ENCODE measurements at places on chromosomes 2 and 18.
A peak's percentile ranks its signal among the peaks of the same experiment; 100 is the strongest.

DNA sequence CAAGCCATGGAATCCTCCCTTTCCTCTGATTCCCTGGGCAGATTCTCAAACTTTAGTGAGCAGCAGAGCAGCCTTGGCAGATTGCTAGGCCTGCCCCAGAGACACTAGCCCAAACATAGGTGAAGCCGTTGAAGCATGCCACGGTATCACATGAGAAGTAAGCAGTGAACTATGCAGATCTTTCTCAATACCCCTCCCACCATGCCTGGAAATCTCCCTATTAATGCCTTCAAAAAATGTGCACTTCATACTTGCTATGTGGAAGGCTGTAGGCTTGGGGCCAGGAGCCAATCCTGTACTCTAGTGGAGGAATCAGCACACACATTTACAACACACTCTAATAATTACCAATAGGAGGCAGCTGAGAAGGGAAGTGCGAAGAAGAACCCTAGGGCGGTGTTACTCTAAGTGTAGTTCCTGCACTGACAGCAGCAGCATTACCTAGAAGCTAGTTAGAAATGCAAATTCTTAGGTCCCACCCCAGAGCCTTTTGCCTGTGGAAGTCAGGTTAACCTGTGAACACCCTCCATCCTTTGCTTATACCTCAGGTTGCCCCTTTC lies 305.1 kb upstream of the SPRED2 start:
- H3K36me3 ChIP-seq = no peaks in the 10 kb centered on the region
- no peak overlapping the region for H3K27ac ChIP-seq
- no peaks in the 10 kb centered on the region for H3K4me1 ChIP-seq
- no peak for ATAC-seq

DNA sequence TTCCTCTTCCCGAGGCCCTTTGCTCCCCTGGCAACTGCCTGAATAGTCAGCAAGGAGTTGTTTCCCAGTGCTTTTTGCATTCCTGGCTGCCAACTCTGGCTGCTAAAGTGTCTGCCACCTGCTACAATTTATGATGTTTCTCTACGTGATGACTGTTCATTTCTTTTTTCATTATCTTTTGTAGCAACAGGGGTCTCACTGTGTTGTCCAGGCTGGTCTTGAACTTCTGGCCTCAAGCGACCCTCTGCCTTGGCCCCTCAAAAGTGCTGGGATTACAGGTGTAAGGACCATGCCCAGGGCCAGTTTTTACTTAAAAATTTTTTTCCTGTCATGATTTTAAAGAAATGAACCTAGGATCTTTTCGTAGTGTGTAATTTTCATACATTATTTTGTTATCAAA lies 11.3 kb downstream of the EHBP1 start:
- no peak overlapping the region for H3K27ac ChIP-seq
- H3K4me3 ChIP-seq = no peak overlapping the region
- peaks cover 4% of the 10 kb centered on the region for H3K4me1 ChIP-seq
- ATAC-seq = no peak
- peaks cover 22% of the 10 kb centered on the region for H3K36me3 ChIP-seq

GRCh38 chr18:75790796-75791195 lies 363.3 kb upstream of the SMIM21 start:
- H3K4me3 ChIP-seq = no peak overlapping the region
- H3K4me1 ChIP-seq = no peaks in the 10 kb centered on the region
- H3K27ac ChIP-seq = no peak overlapping the region
- no peaks in the 10 kb centered on the region for H3K36me3 ChIP-seq
- peaks cover 9% of the 10 kb centered on the region for H3K27me3 ChIP-seq

DNA sequence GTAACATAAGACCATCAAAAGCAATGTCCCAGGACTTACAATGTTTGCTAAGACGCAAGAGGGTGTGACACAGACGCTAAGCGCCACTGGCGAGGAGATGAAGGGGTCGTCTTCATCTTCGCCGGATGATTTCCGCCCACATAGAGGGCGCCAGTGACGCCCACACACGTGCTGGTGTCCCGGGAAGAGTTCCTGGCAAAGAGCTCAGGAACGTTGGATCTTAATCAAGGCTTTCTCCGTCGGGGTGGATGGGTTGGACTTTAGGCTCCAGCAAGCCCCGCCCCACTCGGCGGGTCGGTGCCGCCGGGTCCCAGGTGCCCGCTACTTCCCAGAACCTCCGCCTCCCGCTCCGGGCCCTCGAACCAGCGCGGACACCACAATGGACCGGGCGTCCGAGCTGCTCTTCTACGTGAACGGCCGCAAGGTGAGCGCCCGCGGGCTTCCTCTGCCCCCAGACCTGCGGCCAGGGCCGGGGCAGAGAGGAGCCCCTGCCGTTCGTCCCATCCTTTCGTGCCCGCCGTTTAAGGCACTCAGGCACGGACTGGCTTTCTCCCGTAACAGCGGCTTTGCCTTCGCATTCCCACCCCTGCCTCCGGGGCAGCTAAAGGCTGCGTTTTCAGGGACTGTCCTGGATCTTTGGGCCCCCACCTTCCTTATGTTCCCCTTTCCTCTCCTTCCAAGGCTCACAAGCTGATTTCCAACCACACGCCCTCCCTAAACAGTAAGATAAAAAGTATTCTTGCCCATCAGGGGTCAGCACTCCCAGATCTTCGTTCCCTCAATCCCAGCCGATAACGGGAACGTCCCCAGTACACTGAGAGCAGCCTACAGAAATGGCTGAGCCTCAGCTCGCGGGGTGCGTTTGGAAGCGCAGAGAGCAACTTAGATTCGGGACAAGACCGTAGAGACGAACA lies at the start of gene AOX1:
Gene AOX1 (plus strand): TSS at position 285 of the 914 bp plus-strand sequence. CDS start 95 bp downstream, at position 380.
- H3K36me3 ChIP-seq = no peaks in the 10 kb centered on the region
- H3K27me3 ChIP-seq = peaks cover 9% of the 10 kb centered on the region
- no peak within 1 kb of the TSS for H3K27ac ChIP-seq
- no peaks in the 10 kb centered on the region for H3K4me1 ChIP-seq

- peaks cover 95% of the 10 kb centered on the region for H3K36me3 ChIP-seq
- peak overlapping the region; percentile 32 for H3K27ac ChIP-seq
- ATAC-seq = no peak
- H3K27me3 ChIP-seq = no peaks in the 10 kb centered on the region
- H3K4me1 ChIP-seq = peaks cover 47% of the 10 kb centered on the region
Observed at GRCh38 chr2:161998857-161999256, 75.2 kb downstream of the DPP4 start.

DNA sequence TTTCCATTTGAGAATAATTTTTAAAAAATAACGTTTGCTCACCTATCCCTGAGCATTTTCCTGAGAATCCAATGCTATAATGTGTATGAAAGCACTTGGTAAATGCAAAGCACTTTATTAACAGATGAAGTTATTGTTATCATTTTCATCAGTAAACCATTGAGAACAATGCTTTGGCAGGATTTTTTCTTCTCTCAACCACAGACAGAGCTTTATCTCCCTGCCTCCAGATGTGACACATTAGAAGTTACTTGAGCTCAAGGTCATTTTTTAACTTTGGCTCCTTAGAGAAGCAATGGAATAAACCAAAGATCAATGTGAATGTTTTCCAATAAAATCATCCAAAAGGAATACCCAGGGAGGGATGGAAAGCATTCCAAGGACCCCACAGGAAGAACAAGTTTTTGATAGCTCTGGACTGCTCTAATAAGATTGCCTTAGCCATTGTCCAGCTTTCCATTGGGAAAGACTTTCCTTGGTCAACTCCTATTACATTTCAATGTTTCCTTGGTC lies 118.9 kb upstream of the NT5C1B start:
- no peaks in the 10 kb centered on the region for H3K27me3 ChIP-seq
- H3K27ac ChIP-seq = no peak overlapping the region
- no peaks in the 10 kb centered on the region for H3K4me1 ChIP-seq
- H3K4me3 ChIP-seq = no peak overlapping the region

DNA sequence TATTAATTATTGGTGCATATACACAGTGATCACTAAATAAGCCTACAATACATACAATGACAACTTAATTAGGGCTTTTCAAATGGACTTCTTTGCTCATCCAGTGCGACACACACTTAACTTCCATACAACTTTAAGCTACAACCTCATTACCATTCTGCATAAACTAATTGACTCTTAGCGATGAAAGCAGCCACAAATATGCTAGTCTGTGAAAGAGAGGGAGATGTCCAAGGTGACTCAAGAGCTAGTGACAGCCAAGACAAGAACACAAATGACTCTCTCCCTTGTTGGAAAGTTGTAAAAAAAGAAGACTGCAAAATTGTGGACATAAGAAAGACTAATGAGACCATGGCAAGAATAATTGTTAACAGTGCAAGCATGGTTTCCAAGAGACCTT lies 264.8 kb downstream of the ARHGAP15 start:
- H3K4me3 ChIP-seq = no peak overlapping the region
- no peak for ATAC-seq
- H3K27me3 ChIP-seq = no peaks in the 10 kb centered on the region
- H3K4me1 ChIP-seq = peaks cover 32% of the 10 kb centered on the region

DNA sequence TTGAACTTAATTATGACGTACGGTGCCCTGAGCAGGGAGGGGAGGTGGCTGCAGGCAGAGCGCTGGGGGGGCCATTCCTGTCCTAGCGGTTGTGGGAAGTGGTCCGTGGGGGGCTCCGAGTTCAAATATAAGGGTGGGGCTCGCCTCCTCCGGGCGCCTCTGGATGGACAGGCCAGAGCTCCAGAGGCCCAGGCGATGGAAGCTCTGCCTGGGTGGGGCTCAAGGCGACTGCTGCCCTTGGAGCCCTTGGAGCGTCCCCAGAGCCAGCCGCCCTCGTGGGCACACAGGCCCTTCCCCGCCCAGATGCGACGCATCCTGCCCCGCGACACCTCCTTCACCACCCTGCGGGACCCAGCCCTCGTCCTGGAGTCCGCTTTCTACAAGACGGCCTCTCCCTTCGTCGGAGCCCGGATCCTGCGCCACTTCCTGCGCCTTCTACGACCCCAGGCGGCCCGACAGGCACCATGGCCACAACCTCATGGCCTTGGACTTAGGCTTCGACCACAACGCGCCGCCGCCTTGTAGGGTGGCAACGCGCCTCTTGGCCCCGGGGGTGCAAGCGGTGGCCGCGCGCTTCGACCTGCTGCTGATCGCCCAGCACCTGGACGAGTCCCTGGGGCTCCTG lies 10.5 kb downstream of the AQP12B start:
- ATAC-seq = no peak
- H3K4me3 ChIP-seq = no peak overlapping the region
- H3K4me1 ChIP-seq = no peaks in the 10 kb centered on the region
- H3K27me3 ChIP-seq = peaks cover 5% of the 10 kb centered on the region
- no peak overlapping the region for H3K27ac ChIP-seq

DNA sequence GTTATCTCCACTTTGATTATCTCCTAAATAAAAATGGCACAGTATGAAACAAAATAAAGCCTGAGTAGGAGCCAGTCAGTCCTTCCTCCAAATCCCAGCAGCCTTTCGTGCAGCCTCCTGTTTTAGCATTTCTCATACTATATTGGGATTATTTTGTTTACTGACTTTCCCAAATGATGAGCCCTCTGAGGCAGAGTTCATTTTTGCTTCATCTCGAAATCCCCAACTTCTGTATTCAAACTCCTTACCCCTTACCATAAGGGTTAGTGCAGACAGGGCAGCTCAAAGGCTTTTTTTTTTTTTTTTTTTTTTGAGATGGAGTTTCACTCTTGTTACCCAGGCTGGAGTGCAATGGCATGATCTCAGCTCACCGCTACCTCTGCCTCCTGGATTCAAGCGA lies 113.3 kb upstream of the FOSL2 start:
- no peaks in the 10 kb centered on the region for H3K27me3 ChIP-seq
- H3K27ac ChIP-seq = no peak overlapping the region
- H3K36me3 ChIP-seq = peaks cover 20% of the 10 kb centered on the region
- H3K4me3 ChIP-seq = no peak overlapping the region
- H3K4me1 ChIP-seq = peaks cover 17% of the 10 kb centered on the region

GRCh38 chr2:232838406-232838874 lies 31.6 kb upstream of the SNORC start:
- peak overlapping the region; percentile 62 for H3K4me3 ChIP-seq
- H3K27me3 ChIP-seq = no peaks in the 10 kb centered on the region
- H3K36me3 ChIP-seq = peaks cover 95% of the 10 kb centered on the region
- peaks cover 12% of the 10 kb centered on the region for H3K4me1 ChIP-seq
- ATAC-seq = peak; percentile 90

DNA sequence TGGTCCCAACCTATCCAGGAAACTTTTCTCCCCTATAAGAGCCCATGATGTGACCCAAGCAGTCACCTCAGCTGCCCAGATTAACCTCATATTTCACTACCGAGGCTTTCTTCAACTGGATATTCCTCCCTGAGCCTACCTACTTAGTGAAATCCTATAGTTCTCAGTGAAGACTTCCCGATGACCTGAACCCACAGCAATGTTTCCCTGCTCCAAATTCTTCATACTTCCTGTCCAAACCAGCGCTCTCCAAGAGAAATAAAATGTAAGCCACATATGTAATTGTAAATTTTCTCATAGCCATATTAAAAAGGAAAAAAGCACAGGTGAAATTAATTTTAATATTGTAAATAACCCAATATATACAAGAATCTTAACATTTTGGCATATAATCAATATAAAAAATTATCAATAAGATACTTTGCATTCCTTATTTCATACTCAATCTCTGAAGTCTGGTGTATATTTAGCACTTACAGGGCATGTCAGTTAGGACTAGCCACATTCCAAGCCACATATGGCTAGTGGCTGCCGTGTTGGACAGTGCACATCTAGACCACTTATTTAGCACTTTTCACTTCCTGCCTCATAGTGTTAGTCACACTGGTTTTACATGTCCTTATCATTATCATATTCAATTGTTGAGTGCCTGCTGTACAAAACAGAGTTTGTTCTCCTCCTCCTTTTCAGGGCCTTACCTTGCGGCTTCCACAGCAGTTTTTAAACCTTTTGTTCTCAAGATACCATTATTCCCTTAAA lies 1.9 kb upstream of the STAT4 start:
- peak overlapping the region; percentile 89 for H3K4me3 ChIP-seq
- H3K4me1 ChIP-seq = peaks cover 37% of the 10 kb centered on the region
- peak overlapping the region; percentile 92 for H3K27ac ChIP-seq

GRCh38 chr2:190791347-190791975 lies 89.2 kb upstream of the GLS start:
- peak overlapping the region; percentile 71 for H3K4me3 ChIP-seq
- ATAC-seq = peak; percentile 64
- peak overlapping the region; percentile 56 for H3K27ac ChIP-seq
- H3K36me3 ChIP-seq = no peaks in the 10 kb centered on the region
- peaks cover 35% of the 10 kb centered on the region for H3K4me1 ChIP-seq

GRCh38 chr2:150264442-150264841 lies 223.0 kb downstream of the RND3 start:
- ATAC-seq = no peak
- no peaks in the 10 kb centered on the region for H3K36me3 ChIP-seq
- H3K4me1 ChIP-seq = no peaks in the 10 kb centered on the region
- H3K27me3 ChIP-seq = no peaks in the 10 kb centered on the region

- H3K4me1 ChIP-seq = no peaks in the 10 kb centered on the region
- no peak overlapping the region for H3K27ac ChIP-seq
- H3K4me3 ChIP-seq = no peak overlapping the region
- H3K27me3 ChIP-seq = peaks cover 12% of the 10 kb centered on the region
Observed at GRCh38 chr2:150464270-150464669, 23.2 kb downstream of the RND3 start.

- H3K36me3 ChIP-seq = no peaks in the 10 kb centered on the region
- no peak overlapping the region for H3K4me3 ChIP-seq
- no peak overlapping the region for H3K27ac ChIP-seq
- ATAC-seq = no peak
- peaks cover 21% of the 10 kb centered on the region for H3K27me3 ChIP-seq
Observed at GRCh38 chr2:10844097-10844496, 31.5 kb upstream of the PDIA6 start.

- no peaks in the 10 kb centered on the region for H3K4me1 ChIP-seq
- no peak overlapping the region for H3K27ac ChIP-seq
- no peak for ATAC-seq
- no peak overlapping the region for H3K4me3 ChIP-seq
- peaks cover 42% of the 10 kb centered on the region for H3K27me3 ChIP-seq
Observed at GRCh38 chr2:238854246-238854645, 6.4 kb downstream of the TWIST2 start.
